ENCODE measurements at places on chromosomes 11 and 22.

DNA sequence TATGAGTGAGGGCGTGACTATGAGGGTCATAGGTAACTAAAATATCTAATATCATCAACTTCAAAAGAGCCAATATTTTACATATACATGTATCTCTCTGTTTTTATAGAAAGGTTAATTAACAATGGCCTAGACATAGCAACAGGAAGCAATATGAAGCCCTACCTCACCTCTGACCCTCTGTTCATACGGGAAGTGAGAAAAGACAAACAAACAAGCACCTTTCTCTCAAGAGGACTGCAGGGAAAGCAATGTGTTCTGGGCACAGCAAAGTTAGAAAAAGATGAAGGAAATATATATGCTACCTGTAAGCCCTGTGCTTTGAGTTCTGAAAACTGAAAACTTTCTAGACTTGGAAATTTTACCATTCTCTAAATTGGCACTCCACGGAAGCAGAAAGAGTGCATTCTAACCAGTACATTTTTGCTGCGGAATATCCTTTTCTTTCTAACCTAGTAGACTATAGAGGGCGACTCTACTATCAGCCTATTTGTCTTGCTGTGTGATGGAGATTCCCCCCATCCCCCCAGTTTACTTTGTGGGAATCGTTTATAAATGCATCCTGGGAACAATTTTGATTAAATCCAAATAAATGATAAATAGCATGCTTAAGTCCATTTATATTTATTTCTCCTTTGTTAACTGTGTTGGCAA, 830.4 kb upstream of the FAT3 start:
- DNase-seq: no peak

GRCh38 chr22:22999523-22999922, 70.8 kb upstream of the GNAZ start:
- DNase-seq: no peak

DNA sequence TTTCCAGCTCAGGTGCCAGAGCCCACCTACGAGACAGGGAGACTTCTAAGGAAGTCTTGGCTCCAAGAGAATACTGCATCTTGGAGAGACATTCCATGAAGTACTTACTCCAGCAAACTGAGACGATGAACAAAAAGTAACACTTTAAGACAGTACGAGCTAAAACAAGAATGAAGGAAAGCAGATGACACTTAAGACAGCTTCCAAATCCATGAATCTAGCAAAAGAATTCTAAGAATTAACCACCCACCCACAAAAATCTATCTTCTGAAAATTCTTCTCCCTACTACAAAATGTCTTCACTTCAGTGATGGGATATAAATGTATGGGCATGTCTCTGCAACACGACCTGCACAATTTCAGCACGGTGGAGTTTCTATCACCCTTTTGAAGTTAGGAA, 132.9 kb downstream of the C11orf58 start:
- DNase-seq: no peak

DNA sequence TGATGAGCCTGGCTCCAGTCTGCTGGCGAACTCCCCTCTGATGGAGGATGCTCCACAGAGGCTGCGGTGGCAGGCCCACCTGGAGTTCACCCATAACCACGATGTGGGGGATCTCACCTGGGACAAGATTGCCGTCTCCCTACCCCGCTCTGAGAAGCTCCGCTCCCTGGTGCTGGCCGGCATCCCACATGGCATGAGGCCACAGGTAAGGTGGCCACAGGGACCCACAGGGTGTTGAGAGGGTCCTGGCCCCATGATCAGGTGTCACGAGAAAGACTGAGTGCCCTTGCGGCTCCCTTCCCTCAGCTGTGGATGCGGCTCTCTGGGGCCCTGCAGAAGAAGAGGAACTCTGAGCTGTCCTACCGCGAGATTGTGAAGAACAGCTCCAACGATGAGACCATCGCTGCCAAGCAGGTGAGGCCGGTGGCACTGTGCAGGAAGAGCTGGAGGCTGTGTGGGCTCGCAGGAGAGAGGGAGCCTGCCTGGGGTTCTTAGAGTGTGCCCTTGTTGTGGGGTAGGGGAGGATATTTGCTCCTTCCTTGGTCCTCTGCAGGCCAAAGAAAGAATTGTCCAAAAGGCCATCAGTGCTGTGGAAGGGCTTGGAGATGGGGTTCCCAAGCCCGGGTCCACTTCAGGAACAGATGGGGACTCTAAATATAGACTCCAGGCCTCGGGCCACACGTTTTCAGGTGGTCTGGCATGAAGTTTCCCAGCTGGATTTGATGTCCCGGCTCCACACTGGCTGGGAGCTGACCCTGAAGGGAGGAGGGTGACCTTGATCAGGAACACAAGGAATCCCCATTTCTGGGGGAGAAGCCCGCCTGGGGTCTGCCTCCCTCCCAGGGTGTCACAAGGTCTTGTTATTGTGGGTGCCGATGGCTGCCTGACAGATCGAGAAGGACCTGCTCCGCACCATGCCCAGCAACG, 34.1 kb downstream of the SGSM3 start:
- no peak for DNase-seq

DNA sequence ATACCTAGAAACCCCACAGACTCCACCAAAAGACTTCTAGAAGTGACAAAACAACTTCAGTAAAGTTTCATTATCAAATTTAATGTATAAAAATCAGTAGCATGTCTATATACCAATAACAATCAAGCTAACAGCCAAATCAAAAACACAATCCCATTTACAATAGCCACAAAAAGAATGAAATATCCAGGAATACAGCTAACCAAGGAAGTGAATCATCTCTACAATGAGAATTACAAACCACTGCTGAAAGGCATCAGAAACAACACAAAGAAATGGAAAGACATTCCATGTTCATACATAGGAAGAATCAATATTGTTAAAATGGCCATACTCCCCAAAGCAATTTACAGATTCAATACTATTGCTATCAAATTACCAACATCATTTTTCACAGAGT, 46.0 kb downstream of the PRCP start:
- no peak for DNase-seq

GRCh38 chr22:45216133-45217003, 24.3 kb downstream of the KIAA0930 start:
- DNase-seq: no peak

DNA sequence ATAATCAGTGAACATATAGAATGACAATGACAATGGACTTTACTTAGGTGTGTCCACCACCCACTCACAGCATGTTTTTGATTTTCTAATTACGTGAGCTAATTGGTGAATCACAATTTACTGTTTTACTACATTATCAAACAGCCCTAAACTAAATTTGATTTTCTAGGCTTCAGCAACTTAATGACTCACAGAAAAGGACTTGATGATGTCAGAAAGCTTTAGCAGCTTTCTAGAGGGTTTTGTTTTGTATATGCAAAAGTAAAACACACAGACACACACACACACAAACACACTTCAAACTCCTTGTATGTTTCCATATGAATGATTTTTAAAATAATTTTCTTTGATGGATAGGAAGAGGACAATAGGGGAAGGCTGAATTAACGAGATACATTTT, 878.6 kb upstream of the CCDC90B start:
- no peak for DNase-seq

GRCh38 chr11:2205214-2205720, 33.7 kb upstream of the TH start:
- no peak for DNase-seq

DNA sequence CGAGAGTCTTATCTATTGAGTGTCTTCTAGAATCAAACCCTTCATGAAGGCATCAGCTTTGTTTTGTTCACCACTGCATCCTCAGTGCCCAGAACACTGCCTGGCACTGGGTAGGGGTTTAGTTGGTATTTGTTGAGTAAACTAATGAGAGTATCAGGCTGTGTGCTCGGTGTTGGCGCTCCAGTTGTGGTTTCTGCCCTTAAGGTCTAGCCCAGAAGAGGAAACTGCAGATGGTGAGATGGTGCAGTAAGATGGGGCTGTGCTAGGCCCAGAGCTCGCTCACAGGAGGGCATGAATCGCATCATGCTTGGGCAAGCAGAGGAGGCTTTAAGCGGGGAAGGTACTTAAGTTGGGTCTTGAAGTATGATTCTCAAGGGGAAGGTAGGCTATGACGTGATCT, 97.2 kb downstream of the FBXO7 start:
- no peak for DNase-seq

- no peak for DNase-seq
These were observed 58.4 kb downstream of the THAP12 start for GRCh38 chr11:76322540-76322939.

DNA sequence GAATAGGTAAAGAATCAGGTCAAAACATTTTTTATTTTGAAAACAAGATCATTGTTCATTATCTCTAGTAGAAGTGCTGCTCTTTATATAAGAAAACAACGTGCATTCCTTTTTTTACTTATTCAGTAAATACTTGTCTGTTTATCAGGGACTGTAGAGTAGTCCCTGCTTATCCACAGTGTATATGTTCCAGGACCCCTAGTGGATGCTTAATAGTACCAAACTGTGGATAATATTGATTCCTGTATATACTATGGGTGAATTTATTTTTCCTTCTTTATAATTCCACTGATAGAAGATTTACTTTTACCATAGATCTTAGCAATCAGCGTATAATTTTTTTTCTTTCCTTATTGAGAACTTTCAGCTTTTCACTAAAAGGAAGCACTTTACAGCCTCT, 32.6 kb downstream of the CEP295 start:
- no peak for DNase-seq

DNA sequence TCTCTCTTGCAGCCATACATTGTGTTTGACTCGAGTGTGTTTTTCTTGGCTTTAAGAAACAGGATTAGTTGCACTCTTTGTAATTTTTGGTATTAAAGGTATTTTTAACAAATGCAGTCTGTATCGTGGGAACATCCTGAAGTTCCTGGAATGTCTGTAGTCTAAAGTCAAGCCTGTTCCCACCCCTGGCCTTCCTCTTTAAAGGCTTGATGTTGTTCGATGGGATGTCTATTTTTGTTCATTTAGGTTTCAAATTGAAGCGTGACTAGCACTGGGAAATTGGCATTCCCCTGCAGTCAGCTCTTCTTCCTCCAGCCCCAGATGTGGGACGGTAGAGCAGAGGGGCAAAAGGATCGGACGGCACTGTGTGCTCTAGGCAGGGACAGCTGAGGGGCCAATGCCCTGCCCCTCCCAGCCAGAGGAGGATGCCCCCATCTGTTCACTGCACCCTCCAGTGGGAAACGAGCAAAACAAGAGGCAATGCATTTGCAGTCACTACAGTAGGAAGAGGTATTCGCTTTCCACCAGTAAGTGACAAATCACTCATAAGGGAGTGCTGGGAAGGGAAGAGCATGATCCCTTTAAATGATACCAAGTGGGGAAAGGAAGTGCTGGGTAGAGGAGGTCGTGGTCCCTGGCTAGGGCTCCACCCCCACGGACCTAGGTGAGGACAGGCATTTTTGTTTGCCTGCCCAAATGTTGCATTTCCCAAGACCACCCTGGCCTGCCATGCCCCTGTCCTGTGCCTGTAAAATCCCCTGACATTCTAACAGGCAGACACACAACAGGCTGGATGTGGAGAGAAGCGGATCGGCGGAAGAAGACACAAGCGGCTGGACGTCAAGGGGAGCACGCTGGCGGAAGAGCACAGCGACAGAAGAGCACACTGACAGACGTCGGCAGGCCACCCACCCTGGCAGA, 47.4 kb upstream of the SEPTIN5 start:
- no peak for DNase-seq

- DNase-seq: no peak
These were observed 131.6 kb upstream of the NECTIN1 start for GRCh38 chr11:119860561-119861094.

- peak; percentile 33 for DNase-seq
These were observed 29.6 kb downstream of the TRIM29 start for GRCh38 chr11:120108154-120108784.

DNA sequence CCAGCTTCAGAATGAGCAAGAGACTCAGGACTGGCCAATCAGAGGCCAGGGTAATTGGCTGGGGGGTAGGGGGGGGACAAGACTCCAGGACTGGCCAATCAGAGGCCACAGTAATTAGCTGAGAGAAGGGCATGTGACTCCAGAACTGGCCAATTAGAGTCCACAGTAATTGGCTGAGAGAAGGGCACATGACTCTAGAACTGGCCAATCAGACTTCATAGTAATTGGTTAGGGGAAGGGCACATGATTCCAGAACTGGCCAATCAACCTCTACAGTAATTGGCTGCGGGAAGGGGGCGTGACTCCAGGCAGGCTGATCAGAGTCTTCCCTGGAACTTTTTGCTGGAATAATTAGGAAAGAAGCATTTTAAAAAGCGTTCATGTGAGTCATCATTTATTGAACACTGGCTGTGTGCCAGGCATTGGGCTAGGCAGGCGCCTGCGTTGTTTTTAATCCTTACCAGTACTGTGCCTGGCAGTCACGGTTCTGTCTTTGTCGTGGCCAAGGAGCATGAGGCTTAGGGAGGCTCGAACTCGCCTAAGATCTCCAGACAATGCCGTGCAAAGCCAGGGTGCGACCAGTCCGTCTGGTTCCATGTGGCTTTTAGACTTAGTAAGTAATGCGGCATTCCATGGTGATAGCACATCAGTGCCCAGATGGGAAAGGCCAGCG, 508.1 kb downstream of the TBC1D22A start:
- DNase-seq: no peak

- DNase-seq: no peak
These were observed 1005.0 kb downstream of the TBC1D22A start for GRCh38 chr22:47767403-47767802.

- no peak for DNase-seq
These were observed 1.8 kb downstream of the AHNAK start for GRCh38 chr11:62544581-62545436.

GRCh38 chr11:73034331-73034730, 107.8 kb downstream of the FCHSD2 start:
- no peak for DNase-seq
